ENCODE measurements at places on chromosomes 13 and 19.
A peak's percentile ranks its signal among the peaks of the same experiment; 100 is the strongest.

- DNase-seq, result no peak
These were observed 2.0 kb downstream of the GPI start for GRCh38 chr19:34366738-34367623.

DNA sequence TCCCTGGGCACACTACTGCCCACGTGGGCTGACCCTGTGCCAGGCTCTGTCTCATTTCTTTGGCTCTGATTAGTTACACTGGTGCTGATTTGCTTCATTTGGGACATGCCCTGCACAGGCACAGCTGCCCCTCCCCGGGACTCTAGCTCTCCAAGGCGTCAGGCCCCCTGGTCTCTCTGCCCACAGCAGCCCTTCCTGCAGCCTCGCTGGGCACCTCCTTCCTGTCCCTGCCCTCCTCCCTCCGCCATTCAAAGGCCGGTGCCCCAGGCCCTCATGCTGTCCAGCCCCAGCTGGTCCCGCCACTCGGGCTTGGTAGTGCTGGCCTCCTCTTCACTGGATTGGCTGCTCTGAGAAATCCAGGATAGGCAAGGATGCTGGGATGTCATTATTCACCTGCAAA is 73.1 kb downstream of the ERICH6B start:
- DNase-seq, result no peak

DNA sequence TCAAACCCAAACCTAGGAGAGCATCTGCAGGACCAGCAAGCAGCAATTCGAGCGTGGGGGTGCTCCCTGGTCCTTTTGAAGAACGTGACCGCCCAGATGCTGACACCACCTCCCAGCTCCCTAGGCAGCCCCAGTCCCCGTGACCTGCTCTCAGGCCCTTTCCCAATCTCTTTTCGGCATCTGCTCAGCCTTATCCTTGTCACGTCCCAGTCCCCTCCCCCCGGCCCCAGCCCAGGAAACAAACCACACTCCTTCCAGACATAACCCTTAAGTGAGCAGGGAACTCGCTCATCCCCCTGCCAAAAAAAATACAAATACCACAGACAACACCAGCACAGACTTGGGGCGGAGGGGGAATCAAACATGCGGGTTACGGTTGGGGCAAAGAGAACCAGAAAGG is 3.3 kb downstream of the MLLT1 start:
- DNase-seq, result no peak

DNA sequence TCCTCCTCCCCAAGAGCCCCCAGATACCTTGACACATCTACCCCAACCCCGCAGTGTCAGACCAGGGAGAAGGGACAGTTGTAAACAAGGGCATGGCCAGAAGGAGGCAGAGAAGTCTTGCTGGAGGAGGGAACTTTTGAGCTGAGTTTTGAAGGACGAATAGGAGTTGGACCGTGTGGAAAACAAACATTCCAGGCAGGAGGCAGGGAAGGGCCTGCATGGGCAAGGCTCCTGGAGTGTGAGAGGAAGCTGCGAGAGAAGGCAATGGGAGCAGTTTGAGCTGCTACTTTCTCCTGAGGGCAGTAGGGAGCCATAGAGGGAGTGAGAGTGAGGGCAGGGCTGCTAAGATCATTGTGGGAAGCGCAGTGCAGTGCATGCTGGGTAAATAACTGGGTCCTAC is 23.3 kb downstream of the IL12RB1 start:
- DNase-seq, result peak; percentile 31

DNA sequence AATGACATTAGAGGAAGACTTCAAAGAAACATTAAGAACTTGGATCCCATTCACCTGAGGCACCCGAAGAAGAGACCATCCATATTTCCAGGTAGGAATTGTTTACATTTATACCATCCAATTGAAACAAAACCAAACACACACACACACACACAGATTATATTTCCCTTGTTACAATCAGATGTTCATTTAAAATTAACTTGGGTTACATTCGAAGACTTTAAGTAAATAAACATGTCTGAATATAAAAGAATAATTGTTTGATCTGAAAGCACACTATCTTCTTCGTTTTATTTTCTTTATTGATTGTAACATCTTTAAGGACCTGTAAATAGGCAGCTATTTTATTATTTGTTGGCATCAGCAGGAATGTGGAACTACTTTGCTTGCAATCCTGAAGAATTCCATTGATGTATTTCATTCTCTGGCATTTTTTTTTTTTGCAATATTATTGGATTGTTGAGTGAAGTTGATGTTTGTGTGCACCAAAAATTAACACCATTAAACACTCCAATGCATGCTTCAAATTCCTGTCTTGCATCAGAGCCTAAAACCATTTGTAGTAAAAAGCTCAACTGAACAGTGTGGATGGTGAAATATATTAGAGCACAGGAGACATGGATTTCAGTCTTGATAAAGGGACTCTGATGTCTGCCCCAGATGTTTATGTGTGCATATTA is 85.3 kb upstream of the FRY start:
- no peak for DNase-seq

Measured in stimulated activated CD4-positive, alpha-beta T cell treated with anti-CD3 and anti-CD28 coated beads, Interleukin-1b, Interleukin-23, amount 100 ng/mL, for 48 hours (primary cell).